ENCODE measurements at places on chromosomes 3 and 15.

DNA sequence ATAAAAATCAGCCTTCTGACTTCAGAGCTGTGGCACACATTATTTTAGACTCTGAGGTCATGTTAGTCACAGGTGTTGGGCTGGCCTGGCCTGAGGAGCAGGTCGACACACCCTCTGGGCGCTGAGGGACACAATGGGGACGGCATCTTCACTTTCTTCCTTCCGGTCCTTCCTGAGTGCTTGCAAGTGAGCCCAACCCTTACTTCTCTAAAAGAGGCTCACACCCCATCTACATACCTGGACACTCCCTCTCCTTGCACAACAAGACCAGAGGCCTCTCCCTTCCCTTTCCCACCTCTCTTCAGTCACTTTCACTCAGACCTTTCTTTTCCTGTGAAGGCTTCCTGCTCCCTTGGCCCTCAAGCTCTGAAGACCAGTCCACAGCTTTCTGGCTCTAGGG is 85.4 kb downstream of the XXYLT1 start:
- DNase-seq, result no peak
- H3K4me1 ChIP-seq, result peaks cover 24% of the 10 kb centered on the region
- no peak overlapping the region for H3K4me3 ChIP-seq
- H3K27ac ChIP-seq, result no peak overlapping the region
- no peaks in the 10 kb centered on the region for H3K27me3 ChIP-seq

- no peak overlapping the region for H3K4me3 ChIP-seq
- H3K36me3 ChIP-seq, result no peaks in the 10 kb centered on the region
- peaks cover 37% of the 10 kb centered on the region for H3K4me1 ChIP-seq
- no peaks in the 10 kb centered on the region for H3K27me3 ChIP-seq
These were observed 50.3 kb downstream of the LSM3 start for GRCh38 chr3:14228681-14229470.

DNA sequence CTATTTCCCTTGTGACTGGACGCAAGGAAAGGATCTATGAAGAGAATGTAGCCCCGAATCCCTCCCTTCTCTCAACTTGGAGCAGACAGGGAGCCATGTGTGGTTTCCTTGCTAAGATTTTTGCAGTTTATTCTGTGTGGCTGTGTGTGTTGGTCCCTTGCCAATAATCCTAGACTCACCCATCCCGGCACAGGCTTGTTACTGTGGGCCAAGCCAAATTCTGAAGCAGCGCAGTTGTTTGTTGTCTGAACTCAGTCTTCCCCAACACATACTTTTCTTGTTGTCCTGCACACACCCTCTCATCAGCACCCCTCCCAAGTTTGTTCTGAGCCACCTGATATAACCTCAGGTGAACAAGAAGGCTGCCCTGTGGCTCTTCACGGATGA is 193.3 kb upstream of the CTDSPL start:
- no peak for DNase-seq
- no peaks in the 10 kb centered on the region for H3K36me3 ChIP-seq
- peaks cover 14% of the 10 kb centered on the region for H3K27me3 ChIP-seq

GRCh38 chr3:111761309-111761795 is 97.7 kb upstream of the PHLDB2 start:
- peaks cover 27% of the 10 kb centered on the region for H3K4me1 ChIP-seq
- no peaks in the 10 kb centered on the region for H3K27me3 ChIP-seq

- no peak overlapping the region for H3K4me3 ChIP-seq
- DNase-seq, result no peak
- no peaks in the 10 kb centered on the region for H3K4me1 ChIP-seq
- H3K36me3 ChIP-seq, result no peaks in the 10 kb centered on the region
- H3K27me3 ChIP-seq, result no peaks in the 10 kb centered on the region
- H3K27ac ChIP-seq, result no peak overlapping the region
These were observed 107.2 kb upstream of the RGMA start for GRCh38 chr15:93196135-93196670.

DNA sequence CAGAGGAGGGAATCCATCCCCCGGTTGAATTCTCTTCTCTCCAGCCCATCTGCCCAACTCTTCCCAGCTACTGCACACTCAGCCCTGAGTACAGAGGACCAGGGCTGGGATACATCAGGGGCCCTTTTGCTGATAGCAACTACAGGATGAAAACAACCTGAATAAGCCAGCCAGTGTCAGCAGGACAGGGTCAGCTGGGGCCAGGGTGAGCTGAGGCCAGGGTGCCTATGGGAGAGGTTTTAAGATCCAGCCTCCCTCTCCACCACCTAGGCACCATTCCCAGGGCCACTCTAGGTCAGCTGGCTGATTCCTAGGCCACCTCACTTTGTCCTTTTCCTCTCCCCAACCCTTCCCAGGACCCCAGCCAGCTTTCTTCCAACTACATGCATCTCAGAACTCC is 83.8 kb downstream of the MRPL46 start:
- H3K36me3 ChIP-seq, result no peaks in the 10 kb centered on the region
- no peaks in the 10 kb centered on the region for H3K4me1 ChIP-seq
- no peak for DNase-seq
- no peak overlapping the region for H3K4me3 ChIP-seq

GRCh38 chr3:112745567-112746248 is 101.0 kb downstream of the CD200R1L start:
- peaks cover 2% of the 10 kb centered on the region for H3K4me1 ChIP-seq
- H3K27me3 ChIP-seq, result no peaks in the 10 kb centered on the region
- no peaks in the 10 kb centered on the region for H3K36me3 ChIP-seq
- H3K27ac ChIP-seq, result no peak overlapping the region
- DNase-seq, result peak; percentile 29
- no peak overlapping the region for H3K4me3 ChIP-seq

DNA sequence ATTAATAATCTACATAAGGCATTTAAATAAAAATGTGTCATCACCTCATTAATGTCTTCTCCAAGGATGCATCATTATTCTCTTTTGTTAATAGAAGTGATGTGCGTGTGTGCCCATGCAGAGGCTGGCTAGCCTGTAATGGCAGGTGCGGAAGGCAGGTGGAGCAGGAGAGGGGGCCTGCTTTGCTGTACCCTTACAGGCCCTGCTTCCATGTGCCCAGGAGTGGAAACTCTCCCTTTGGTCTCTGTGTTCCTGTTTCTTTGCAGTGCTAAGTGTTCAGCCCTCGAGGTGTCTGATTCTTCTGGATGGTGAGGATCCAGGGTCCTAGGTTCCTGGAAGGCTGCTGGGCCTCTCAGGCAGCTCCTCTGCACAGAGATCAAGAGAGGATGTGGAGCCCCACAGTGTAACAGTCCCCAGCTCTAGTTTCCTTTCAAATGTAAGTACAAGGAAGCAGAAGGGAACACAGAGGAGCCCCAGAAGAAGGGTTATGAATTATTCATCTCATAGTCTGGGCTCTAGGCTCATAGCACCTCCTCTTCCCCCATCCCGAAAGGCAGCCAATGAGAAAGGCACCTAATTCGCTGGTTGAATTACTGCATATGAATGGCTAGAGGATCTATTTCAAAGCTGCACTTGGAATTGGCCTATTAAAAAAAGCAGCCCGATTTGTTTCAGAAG is 39.2 kb upstream of the AGBL1 start:
- H3K27me3 ChIP-seq, result no peaks in the 10 kb centered on the region
- DNase-seq, result no peak
- H3K4me3 ChIP-seq, result no peak overlapping the region

DNA sequence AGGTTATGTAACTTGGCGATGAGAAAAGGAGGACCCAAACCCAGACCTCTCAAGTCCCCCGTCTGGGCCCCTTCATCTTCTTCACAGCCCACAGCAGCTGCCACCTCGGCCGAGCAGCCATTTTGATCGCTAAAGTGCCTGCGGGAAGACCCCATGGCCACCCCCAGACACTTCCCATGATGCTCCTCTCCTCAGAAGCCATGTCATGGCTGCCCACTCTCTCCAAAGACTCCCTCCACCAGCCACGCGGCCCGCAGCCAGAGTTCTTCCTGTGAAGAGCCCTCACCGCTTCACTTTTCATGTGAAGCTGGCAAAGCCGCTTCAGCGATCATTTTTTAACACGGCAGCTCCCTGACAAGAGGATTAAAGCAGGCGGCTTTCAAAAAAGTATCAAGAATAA is 335.2 kb downstream of the RORA start:
- DNase-seq, result no peak
- no peak overlapping the region for H3K27ac ChIP-seq
- H3K4me3 ChIP-seq, result no peak overlapping the region
- no peaks in the 10 kb centered on the region for H3K36me3 ChIP-seq
- H3K4me1 ChIP-seq, result peaks cover 2% of the 10 kb centered on the region

DNA sequence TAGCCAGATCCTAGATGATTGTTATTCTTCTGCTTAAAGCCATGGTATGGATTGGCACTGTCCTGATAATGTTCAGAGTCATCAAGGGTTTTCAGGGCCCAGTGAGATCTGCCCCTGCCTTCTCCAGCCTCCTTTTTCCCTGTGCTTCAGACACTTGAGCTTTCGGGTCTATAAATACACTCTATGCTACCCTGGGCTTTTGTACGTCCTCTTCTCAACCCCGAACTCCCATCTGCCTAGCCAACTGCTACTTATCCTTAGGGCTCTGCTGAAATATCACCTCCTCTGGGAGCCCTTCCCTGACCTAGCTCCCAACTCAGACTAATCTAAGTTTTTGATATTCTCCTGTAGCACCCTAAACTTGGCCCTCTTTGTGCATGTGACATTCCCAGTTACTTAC is 115.3 kb downstream of the OPA1 start:
- no peak overlapping the region for H3K4me3 ChIP-seq
- no peaks in the 10 kb centered on the region for H3K4me1 ChIP-seq
- no peaks in the 10 kb centered on the region for H3K36me3 ChIP-seq

- no peaks in the 10 kb centered on the region for H3K36me3 ChIP-seq
- H3K27me3 ChIP-seq, result no peaks in the 10 kb centered on the region
- DNase-seq, result peak; percentile 61
- H3K4me1 ChIP-seq, result peaks cover 2% of the 10 kb centered on the region
- no peak overlapping the region for H3K27ac ChIP-seq
These were observed 42.5 kb downstream of the HERC1 start for GRCh38 chr15:63791228-63791627.

Measured in IMR-90 (cell line).